Stimulated activated CD8-positive, alpha-beta memory T cell treated with anti-CD3 and anti-CD28 coated beads, Interleukin-7, amount 100 ng/mL, for 1 hour (primary cell): ENCODE measurements at places on chromosomes 16 and 17.

DNA sequence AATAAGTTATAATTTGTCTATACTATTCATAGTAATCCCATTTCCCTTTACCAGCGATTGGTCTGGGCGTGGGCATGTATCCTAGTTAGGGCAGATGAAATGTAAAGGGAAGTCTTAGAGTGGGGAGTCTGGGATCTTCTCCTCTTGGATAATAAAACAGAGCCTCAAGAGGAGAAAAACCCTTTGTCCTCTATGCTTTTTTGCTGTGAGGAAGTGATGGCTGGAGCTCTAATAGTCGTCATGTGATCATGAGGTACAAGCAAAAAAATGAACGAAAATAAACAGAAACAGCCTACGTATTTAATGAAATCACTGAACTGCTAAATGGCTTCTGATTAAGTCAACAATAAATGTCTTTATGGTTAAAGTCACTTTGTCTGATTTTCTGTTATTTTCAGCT is 26.8 kb downstream of the EFCAB5 start:
- no peak for DNase-seq

DNA sequence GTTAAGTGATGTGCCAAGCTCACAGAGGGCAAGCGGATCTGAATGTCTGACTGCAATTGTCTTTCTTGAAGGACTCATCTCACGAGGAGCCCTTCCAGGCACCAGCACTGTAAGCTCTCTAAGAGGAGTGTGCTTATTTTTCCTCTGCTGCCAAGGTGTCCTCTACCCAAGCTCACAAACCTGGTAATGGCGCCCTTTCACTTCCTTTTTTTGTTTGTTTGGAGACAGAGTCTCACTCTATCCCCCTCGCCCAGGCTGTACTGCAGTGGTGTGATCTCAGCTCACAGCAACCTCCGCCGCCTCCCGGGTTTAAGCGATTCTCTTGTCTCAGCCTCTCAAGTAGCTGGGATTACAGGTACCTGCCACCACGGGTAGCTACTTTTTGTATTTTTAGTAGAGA is 233.8 kb downstream of the MAP2K4 start:
- no peak for DNase-seq

- DNase-seq, result peak; percentile 28
Observed at GRCh38 chr16:89722392-89723278, 1.3 kb downstream of the ZNF276 start.

GRCh38 chr17:73841431-73842060 is 197.3 kb upstream of the SDK2 start:
- DNase-seq, result no peak
